Stimulated activated CD8-positive, alpha-beta memory T cell treated with anti-CD3 and anti-CD28 coated beads, Interleukin-7, amount 100 ng/mL, for 1 hour (primary cell): ENCODE measurements at places on chromosomes 5 and 9.

DNA sequence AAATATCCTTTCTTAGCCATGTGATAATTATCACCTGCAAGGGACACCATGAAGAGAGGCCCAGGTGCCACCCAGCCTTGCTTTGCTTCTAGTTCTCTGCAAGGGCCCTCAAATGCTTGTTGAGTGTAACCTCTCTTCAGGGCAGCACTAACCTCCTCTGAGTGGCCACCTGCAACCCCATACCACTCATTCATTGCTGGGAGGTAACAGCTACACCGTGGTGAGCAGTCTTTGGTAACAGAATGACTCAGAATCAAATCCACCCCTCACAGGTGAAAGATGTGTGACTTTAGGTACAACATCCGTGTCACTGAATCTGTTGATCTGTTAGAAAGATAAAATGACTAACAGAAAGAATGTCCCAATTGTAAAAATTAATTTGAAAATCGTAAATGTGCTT, 365.1 kb upstream of the TRPC7 start:
- no peak for DNase-seq

- DNase-seq, result no peak
Measured at GRCh38 chr9:111099199-111100008, 61.1 kb upstream of the LPAR1 start.

- DNase-seq, result no peak
Measured at GRCh38 chr9:107732781-107733522, 243.4 kb upstream of the KLF4 start.

- no peak for DNase-seq
Measured at GRCh38 chr5:5313101-5313635, 109.3 kb upstream of the ICE1 start.

GRCh38 chr5:3993856-3994473, 398.3 kb downstream of the IRX1 start:
- no peak for DNase-seq

DNA sequence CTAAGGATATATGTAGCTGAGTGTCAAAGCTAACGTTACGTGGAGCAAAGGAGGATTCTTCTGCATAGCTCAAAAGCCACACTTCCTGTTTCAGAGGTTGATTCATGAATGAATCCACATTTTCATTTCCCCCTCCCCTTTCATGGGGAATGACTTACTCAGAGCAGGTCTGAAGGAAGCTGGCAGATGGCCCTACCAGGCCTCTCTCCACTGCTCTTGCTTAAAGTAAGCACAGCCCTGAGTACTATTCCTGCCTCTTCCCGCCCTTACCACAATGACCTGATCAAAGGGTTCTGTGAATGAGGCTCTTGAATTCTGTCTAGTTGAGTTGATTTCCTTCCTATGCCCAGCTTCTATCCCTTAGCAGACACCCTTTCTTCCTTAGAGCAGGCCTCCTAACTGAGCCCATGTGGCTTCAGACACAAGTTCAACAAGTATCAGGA, 6.3 kb downstream of the IGIP start:
- DNase-seq, result no peak

GRCh38 chr5:168773226-168773625, 194.1 kb upstream of the PANK3 start:
- DNase-seq, result no peak

DNA sequence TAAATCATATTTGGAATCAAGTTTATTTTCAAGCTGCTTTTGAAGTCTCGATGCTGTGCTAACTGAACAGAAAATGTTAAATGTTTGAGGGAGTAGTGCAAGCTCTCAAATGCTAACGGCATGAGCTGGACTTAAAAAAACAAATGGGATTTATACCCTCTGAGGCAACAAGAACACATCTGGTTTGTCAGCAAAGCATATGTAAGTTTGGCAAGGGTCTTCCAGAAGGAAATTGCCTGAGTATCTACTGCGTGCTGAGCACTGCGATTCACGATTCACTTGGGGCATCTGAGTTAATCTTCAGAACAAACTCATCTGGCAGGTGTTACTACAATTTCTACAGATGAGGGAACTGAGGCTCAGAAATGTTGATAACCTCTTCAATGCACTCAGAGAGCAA, 98.4 kb upstream of the C9orf72 start:
- no peak for DNase-seq

- DNase-seq, result no peak
Measured at GRCh38 chr5:174852143-174852542, 127.8 kb downstream of the MSX2 start.

DNA sequence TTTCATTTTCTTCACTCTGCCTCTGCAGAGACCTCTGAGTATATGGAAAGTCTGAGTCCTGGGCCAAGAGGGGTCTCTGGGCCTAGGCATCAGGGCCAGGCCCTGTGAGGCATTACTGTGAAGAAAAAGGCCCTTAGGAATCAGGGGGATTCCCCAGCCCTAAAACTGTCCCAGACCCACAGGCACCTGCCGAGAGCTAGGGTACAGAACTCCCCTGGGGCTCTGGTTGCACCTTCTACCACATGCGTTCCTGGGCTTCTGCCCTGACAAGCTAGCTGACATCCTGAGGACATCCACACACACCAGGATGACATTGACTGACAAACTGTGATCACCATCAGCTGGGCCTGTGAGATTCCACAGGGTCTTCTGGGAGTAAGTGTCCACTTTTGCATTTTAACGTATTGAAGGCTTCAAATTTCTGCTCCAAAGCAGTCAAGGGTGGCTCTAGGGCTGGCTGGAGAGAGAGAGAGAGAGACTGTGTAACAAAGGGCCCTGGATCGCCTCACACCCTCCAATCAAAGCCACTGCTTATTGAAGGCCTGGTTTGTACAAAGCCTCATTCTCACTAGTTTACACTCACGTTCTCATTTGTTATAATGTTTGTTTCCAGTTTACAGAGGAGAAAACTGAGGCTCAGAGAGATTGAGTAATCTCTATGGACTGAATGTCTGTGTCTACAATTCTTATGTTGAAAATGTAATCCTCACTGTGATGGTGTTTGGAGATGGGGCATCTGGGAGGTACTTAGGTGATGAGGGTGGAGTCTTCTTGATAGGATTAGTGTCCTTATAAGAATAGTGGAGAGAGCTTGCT, 45.1 kb downstream of the TGFBI start:
- DNase-seq, result no peak

- no peak for DNase-seq
Measured at GRCh38 chr9:14766299-14766698, 43.8 kb upstream of the CER1 start.

- no peak for DNase-seq
Measured at GRCh38 chr5:151182976-151183375, 25.4 kb upstream of the ANXA6 start.

GRCh38 chr5:33936004-33936380, 194 bp upstream of the RXFP3 start:
- no peak for DNase-seq
